ENCODE measurements at places on chromosomes 1 and 21.
A peak's percentile ranks its signal among the peaks of the same experiment; 100 is the strongest.

- no peak overlapping the region for H3K4me3 ChIP-seq
- no peaks in the 10 kb centered on the region for H3K36me3 ChIP-seq
- DNase-seq = no peak
Measured at GRCh38 chr1:36070349-36070748, 13.5 kb upstream of the TEKT2 start.

GRCh38 chr1:56551691-56552090, 27.7 kb downstream of the PLPP3 start:
- H3K27ac ChIP-seq = no peak overlapping the region
- H3K4me1 ChIP-seq = no peaks in the 10 kb centered on the region
- H3K27me3 ChIP-seq = peaks cover 10% of the 10 kb centered on the region
- H3K4me3 ChIP-seq = no peak overlapping the region

DNA sequence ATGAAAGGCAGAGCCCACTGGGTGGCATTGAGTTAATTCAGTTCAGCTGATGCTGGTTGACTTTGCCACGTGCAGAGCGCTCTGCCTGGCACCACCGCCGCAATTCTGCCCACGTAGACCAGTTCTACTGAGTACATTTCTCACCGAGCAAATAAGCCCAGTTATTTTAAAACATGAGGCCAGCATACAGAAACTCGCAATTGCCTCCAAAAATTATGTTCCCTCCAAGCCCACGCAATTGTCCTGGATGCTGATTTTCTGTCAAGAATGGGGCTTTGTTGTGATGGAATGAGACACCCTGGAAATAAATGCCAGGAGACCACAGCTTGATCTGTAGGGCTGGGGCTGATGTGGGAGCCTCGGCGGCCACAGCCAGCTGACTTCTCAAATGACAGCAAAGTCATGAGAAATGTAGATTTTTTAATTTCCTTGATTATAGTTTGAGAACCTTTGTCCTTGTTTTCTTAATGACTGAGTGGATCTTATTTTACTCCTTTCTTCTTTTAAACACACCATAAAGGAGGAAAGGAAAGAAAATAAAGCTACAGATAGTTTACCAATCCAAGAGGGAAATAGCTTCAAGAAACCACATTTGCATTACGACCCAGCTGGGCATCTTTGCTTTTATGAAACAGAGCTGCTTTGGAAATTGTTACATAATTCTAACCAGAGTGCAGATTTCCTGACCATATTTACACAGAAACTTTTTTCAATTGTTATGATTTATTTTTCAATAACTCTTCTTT, 11.6 kb upstream of the PARP1 start:
- no peak overlapping the region for H3K4me3 ChIP-seq
- no peaks in the 10 kb centered on the region for H3K27me3 ChIP-seq

DNA sequence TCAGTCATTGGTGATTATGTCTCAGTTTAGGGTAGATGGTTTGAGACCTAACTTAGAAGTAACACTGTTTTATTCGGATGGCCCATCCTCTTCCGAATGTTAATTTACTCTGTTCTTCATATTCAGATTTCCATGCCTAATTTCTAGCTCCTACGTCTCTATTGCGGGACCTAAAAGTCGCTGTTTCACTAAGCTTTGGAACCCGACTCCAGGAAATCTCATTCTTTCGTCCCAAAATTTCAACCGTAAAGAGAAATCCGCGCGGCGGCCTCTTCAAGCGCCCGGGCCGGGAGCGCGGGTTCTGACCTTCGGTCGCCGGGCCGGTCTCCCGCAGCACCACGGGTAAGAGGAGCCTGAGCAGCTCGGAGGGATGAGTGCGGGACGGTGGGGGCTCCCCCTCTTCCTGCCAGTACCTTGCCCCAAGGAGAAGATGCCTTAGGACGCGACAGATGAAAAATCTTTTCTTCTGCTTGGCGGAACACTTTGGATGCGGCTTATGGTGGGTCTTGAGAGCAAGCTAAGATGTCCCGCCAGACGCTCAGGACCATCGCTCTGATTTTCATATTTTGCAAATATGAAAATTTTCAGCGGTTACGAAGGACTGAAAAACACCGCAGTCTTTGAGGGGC, 128.7 kb downstream of the PPIAL4G start:
- no peak overlapping the region for H3K27ac ChIP-seq
- H3K4me3 ChIP-seq = no peak overlapping the region
- no peak for DNase-seq
- H3K27me3 ChIP-seq = peaks cover 77% of the 10 kb centered on the region
- peaks cover 7% of the 10 kb centered on the region for H3K36me3 ChIP-seq
- H3K4me1 ChIP-seq = no peaks in the 10 kb centered on the region

DNA sequence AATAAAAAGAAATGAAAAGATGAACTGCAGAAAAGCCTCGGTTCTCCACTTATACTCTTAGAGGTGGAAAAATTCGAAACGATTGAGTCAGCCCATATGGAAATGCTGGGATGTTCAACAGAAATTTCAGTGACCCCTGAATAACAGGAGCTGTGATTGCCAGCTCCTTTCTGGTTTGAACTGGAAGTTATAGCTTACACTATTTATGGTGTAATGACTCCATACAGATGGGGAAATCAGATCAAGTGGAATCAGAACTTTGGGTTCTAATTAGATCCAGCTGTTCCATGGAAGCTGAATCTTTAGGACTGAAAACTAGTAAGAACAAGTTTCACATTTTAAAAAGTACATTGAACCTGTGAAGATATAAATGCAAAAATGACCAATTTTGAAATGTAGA, 569.3 kb upstream of the ZRANB2 start:
- no peaks in the 10 kb centered on the region for H3K4me1 ChIP-seq
- no peaks in the 10 kb centered on the region for H3K36me3 ChIP-seq
- no peak overlapping the region for H3K4me3 ChIP-seq
- no peak for DNase-seq
- H3K27ac ChIP-seq = no peak overlapping the region

GRCh38 chr1:165843304-165843703, 15.9 kb downstream of the UCK2 start:
- H3K27ac ChIP-seq = peak overlapping the region; percentile 74
- peaks cover 25% of the 10 kb centered on the region for H3K4me1 ChIP-seq
- peaks cover 2% of the 10 kb centered on the region for H3K36me3 ChIP-seq

DNA sequence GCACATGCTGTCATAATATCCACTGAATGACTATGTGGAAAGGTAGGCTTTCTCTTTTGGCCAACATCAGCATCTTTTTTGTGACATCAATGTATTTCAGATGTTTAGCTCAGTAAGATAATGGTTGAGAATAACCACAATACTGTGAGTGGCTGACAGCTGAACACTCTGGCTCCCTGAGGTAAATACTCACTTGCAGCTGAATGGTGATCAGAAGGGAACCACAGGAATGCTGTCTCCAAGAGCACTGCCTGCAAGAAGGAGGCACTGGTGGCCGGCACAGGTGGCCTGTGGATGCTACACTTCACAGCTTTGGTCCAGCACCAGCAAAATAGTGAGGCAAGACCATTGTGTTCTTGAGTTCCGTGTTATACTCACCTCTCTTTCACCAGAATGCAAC, 118.7 kb upstream of the PPM1J start:
- no peak overlapping the region for H3K4me3 ChIP-seq
- no peaks in the 10 kb centered on the region for H3K36me3 ChIP-seq
- no peaks in the 10 kb centered on the region for H3K4me1 ChIP-seq

DNA sequence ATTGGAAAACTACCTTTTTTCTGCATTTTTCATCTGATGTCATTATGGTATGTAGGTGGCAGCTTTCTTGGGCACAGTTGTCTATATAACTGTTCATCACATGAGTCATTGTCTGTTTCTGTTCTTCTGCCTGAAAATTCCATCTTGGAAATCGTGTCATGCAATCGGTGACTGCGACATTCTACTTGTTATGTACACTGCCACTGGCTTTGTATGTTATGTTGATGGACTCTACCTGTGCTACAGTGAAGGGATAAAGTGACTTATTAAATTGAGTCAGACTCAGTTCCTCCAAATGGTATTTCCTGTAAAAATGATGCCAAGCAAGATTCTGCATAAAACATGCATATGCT, 8.6 kb downstream of the SMAP2 start:
- DNase-seq = no peak
- H3K4me3 ChIP-seq = peak overlapping the region; percentile 80
- H3K27ac ChIP-seq = peak overlapping the region; percentile 75
- H3K4me1 ChIP-seq = peaks cover 74% of the 10 kb centered on the region
- H3K27me3 ChIP-seq = no peaks in the 10 kb centered on the region

- DNase-seq = no peak
- H3K36me3 ChIP-seq = no peaks in the 10 kb centered on the region
- H3K4me3 ChIP-seq = no peak overlapping the region
- no peak overlapping the region for H3K27ac ChIP-seq
- H3K4me1 ChIP-seq = no peaks in the 10 kb centered on the region
Measured at GRCh38 chr1:23434260-23434775, 9.8 kb upstream of the TCEA3 start.

- H3K4me3 ChIP-seq = no peak overlapping the region
- no peaks in the 10 kb centered on the region for H3K36me3 ChIP-seq
- no peak overlapping the region for H3K27ac ChIP-seq
- no peaks in the 10 kb centered on the region for H3K4me1 ChIP-seq
- peaks cover 16% of the 10 kb centered on the region for H3K27me3 ChIP-seq
- DNase-seq = no peak
Measured at GRCh38 chr1:208174731-208175507, 69.3 kb downstream of the PLXNA2 start.

DNA sequence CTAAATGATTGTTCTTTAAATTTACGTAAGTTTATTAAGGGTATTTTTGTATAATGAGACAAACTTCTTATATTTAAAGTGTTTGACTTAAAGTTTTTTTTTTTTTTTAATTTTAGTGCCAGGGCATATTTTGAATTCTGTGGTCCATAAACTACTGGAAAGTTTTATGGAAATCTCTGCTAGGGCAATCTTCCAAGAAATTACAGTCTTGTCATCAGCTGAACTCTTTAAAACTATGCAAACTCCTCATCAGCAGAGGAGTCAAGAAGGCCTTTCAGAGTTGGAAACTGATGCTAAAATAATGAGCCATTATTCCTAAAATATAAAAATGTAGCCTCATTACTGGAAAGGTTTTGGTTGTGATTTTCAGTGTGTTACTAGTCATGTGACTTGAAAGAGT, 1201.9 kb downstream of the BRINP3 start:
- H3K4me3 ChIP-seq = no peak overlapping the region
- no peaks in the 10 kb centered on the region for H3K27me3 ChIP-seq
- no peaks in the 10 kb centered on the region for H3K4me1 ChIP-seq
- DNase-seq = no peak
- no peak overlapping the region for H3K27ac ChIP-seq

- no peak for DNase-seq
- no peak overlapping the region for H3K27ac ChIP-seq
- H3K36me3 ChIP-seq = peaks cover 4% of the 10 kb centered on the region
- no peak overlapping the region for H3K4me3 ChIP-seq
- H3K4me1 ChIP-seq = peaks cover 43% of the 10 kb centered on the region
Measured at GRCh38 chr1:84174051-84174556, 30.0 kb downstream of the PRKACB start.

- H3K36me3 ChIP-seq = peaks cover 10% of the 10 kb centered on the region
- no peaks in the 10 kb centered on the region for H3K27me3 ChIP-seq
- H3K27ac ChIP-seq = peak overlapping the region; percentile 82
- no peak for DNase-seq
Measured at GRCh38 chr1:160429702-160430535, 29.6 kb downstream of the VANGL2 start.

- no peaks in the 10 kb centered on the region for H3K36me3 ChIP-seq
- no peak overlapping the region for H3K4me3 ChIP-seq
- H3K4me1 ChIP-seq = no peaks in the 10 kb centered on the region
- H3K27ac ChIP-seq = no peak overlapping the region
- peaks cover 84% of the 10 kb centered on the region for H3K27me3 ChIP-seq
Measured at GRCh38 chr1:111976332-111976731, 13.1 kb downstream of the KCND3 start.

DNA sequence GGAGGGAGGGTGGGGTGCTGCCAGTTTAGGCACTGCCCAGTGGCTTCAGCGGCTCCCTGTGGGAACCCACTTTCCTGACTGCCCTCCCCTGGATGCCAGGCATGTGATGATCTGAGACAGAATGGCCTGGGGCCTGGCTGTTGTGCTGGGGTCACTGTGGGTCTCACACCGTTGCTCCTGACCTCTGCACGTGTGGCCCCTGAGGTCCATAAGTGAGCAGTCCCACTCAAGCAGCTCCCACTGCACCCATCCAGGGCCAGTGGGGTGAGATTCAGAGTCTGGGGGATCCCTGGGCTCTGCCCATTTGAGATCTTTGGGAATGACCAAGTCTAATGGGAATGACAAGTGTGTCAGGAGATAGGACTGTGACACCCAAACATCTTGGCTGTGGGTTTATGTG, 18.0 kb downstream of the PODN start:
- DNase-seq = no peak
- H3K4me3 ChIP-seq = no peak overlapping the region
- H3K36me3 ChIP-seq = peaks cover 2% of the 10 kb centered on the region
- no peak overlapping the region for H3K27ac ChIP-seq
- H3K4me1 ChIP-seq = peaks cover 27% of the 10 kb centered on the region

- H3K27me3 ChIP-seq = no peaks in the 10 kb centered on the region
- no peaks in the 10 kb centered on the region for H3K4me1 ChIP-seq
- no peak overlapping the region for H3K27ac ChIP-seq
- no peak overlapping the region for H3K4me3 ChIP-seq
Measured at GRCh38 chr1:236016782-236017400, 48.0 kb downstream of the NID1 start.

DNA sequence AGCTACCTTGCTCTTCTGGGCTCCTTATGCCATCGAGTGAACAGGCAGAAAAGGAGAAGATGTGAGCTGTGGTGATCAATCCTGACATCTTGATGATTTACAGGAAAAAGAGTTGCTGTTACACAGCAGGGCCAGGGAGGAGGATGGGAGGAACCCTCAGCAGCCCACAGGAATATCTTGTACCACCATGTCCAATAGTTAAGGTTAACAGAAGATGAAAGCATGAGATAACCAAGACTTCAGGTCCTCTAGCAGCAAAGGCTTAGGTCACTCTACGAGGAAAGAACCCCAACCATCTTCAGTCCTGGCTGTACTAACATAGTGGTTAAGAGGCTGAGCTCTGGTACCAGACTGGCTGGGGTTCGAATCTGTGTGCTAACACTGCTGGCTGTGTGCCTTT, 12.1 kb upstream of the SELENBP1 start:
- no peak overlapping the region for H3K27ac ChIP-seq
- no peaks in the 10 kb centered on the region for H3K27me3 ChIP-seq
- no peak for DNase-seq
- no peak overlapping the region for H3K4me3 ChIP-seq
- H3K36me3 ChIP-seq = no peaks in the 10 kb centered on the region

DNA sequence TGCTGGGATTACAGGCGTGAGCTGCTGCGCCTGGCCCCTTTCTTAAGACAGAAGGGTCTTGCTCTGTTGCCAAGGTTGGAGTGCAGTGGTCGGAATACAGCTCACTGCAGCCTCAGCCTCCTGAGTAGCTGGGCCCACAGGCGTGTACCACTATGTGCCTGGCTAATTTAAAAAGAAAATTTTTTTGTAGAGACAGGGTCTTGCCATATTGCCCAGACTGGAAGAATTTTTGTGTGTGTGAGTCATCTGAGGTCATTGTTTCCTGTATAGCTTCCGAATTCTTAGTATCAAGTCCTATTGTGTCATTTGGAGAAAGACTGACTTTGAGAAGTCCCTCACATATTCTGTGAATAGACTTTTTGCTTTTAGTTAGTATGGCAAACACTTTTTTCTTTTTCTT, 4.7 kb downstream of the SZRD1 start:
- H3K36me3 ChIP-seq = peaks cover 26% of the 10 kb centered on the region
- H3K27ac ChIP-seq = peak overlapping the region; percentile 73
- peak overlapping the region; percentile 42 for H3K4me3 ChIP-seq
- no peak for DNase-seq
- no peaks in the 10 kb centered on the region for H3K27me3 ChIP-seq

GRCh38 chr1:163347106-163347505, 25.4 kb downstream of the NUF2 start:
- H3K4me3 ChIP-seq = no peak overlapping the region
- H3K27ac ChIP-seq = no peak overlapping the region
- no peak for DNase-seq
- H3K27me3 ChIP-seq = no peaks in the 10 kb centered on the region
- no peaks in the 10 kb centered on the region for H3K4me1 ChIP-seq

Data from central memory CD8-positive, alpha-beta T cell (primary cell).